ENCODE measurements at places on chromosomes 4 and X.

GRCh38 chr4:106652095-106652494 is 283.5 kb upstream of the GIMD1 start:
- no peak overlapping the region for H3K4me3 ChIP-seq
- DNase-seq, result no peak
- H3K27ac ChIP-seq, result no peak overlapping the region

DNA sequence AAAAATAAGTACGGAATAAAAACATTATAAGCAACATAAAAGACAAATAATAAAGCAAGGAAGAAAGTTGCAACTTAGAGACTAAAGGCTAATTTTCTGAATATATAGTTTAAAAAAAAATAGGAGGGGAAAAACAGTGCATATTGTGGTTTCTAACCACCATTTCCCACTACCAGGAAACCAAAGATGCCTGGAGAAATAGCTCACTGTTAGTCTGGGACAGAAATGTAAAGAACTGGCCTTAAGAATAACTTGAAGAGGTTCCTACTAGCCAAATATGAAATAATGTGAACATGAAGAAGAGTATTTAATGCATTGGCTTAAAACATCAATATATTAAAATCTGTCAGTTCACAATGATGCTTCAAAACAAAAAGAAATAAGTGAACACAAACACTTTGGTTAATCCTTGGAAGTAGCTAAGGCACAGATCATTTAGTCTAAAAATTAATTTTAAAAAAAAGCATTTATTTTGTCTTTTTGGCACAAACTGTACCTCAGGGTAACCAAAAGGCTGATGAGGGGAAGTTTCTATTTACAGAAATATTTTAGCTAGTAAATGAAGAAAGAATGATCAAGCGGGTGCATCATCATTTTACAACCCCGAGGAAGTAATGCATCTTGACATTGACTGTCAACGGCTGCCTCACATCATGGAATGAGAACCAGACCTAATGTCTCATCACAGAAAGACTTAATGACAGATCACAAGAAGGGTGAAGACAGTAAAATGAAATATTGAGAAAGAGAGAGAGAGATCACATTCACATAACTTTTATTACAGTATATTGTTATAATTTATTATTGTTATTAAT is 297.2 kb upstream of the LDB2 start:
- H3K36me3 ChIP-seq, result no peaks in the 10 kb centered on the region
- H3K4me1 ChIP-seq, result no peaks in the 10 kb centered on the region
- no peak for DNase-seq

- H3K36me3 ChIP-seq, result peaks cover 5% of the 10 kb centered on the region
- no peak for DNase-seq
- no peak overlapping the region for H3K4me3 ChIP-seq
- no peak overlapping the region for H3K27ac ChIP-seq
Measured at GRCh38 chrX:46637938-46638337, 64.4 kb downstream of the CHST7 start.

DNA sequence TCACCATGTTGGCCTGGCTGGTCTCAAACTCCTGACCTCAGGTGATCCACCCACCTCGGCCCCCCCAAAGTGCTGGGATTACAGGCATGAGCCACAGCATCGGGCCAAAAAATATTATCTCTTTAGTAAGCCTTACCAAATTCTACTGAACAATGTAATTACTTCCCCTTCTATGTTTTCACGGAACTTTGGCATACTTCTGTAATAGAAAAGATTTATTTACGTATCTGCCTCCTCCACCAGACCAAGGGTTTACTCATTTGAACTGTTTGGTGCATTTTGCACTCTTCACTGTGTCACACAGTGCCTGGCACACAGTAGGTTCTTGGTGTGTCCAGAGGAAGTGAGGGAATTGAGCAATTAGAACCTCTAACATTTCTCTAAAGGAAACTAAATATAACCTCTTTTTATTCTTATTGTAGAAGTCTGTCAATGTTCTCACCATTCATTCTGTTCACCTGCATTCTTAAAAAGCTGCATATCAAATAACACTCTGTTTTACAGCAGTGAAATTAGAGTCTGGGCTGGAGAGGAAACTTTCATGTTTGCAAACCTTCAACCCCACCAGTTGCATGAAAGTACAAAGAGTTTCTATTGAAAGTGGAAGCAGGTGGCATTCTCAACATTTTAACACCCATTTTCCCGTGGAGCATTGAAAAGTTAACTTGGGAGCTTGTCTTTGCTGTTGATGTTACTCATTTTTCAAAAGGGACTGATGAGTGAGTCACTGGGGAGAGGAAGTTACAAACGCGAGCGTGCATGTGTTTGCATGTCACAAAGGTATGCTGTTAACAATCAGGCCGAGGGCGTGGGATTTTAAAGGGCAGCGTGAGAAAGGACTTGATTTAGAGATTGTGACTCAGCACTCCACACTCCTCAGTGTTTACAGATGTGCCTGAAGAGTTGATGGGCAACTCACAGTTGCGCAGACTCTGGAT is 314.1 kb downstream of the STK32B start:
- H3K27ac ChIP-seq, result peak overlapping the region; percentile 100
- peak; percentile 97 for DNase-seq
- H3K36me3 ChIP-seq, result no peaks in the 10 kb centered on the region
- peak overlapping the region; percentile 7 for H3K4me3 ChIP-seq

DNA sequence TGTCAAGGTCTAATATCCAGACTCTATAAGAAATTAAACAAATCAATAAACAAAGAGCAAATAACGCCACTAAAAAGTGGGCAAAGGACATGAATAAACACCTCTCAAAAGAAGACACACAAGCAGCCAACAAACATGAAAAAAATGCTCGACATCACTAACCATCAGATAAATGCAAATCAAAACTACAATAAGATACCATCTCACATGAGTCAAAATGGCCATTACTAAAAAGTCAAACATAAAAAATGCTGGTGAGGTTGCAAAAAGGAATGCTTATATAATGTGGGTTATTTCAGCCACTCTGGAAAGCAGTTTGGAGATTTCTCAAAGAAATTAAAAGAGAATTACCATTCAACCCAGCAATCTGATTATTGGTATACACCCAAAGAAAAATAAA is 481.1 kb downstream of the STPG2 start:
- no peaks in the 10 kb centered on the region for H3K27me3 ChIP-seq
- H3K4me1 ChIP-seq, result peaks cover 16% of the 10 kb centered on the region

GRCh38 chr4:124035364-124036041 is 638.9 kb downstream of the SPRY1 start:
- no peaks in the 10 kb centered on the region for H3K27me3 ChIP-seq
- DNase-seq, result no peak
- H3K27ac ChIP-seq, result no peak overlapping the region
- no peaks in the 10 kb centered on the region for H3K36me3 ChIP-seq

GRCh38 chr4:27318740-27319139 is 458.1 kb downstream of the STIM2 start:
- H3K4me1 ChIP-seq, result peaks cover 5% of the 10 kb centered on the region
- DNase-seq, result peak; percentile 54
- no peaks in the 10 kb centered on the region for H3K27me3 ChIP-seq
- H3K27ac ChIP-seq, result no peak overlapping the region
- no peaks in the 10 kb centered on the region for H3K36me3 ChIP-seq

DNA sequence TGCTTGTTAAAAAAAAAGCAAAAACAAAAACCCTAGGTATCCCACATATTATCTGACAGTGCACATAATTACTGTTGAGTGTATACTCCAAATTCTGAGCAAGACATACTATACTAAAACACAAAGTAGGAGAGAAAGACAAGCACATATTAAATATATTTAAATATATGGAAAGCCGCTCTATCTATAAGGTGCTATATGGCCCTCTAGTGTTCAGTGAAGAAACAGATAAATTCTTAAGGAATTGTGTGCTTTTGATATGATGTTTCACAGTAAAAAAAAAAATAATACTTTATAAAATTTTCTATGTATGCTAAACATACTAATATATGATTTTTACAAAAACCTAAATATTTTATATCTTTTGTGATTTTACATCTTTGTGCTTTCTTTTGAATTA is 137.8 kb downstream of the FBXW7 start:
- no peaks in the 10 kb centered on the region for H3K4me1 ChIP-seq
- H3K4me3 ChIP-seq, result no peak overlapping the region
- H3K27ac ChIP-seq, result no peak overlapping the region
- no peaks in the 10 kb centered on the region for H3K36me3 ChIP-seq
- peak; percentile 48 for DNase-seq

- no peak overlapping the region for H3K4me3 ChIP-seq
- H3K27me3 ChIP-seq, result no peaks in the 10 kb centered on the region
- no peaks in the 10 kb centered on the region for H3K36me3 ChIP-seq
- H3K27ac ChIP-seq, result no peak overlapping the region
Measured at GRCh38 chrX:111110098-111110775, 14.2 kb downstream of the PAK3 start.

DNA sequence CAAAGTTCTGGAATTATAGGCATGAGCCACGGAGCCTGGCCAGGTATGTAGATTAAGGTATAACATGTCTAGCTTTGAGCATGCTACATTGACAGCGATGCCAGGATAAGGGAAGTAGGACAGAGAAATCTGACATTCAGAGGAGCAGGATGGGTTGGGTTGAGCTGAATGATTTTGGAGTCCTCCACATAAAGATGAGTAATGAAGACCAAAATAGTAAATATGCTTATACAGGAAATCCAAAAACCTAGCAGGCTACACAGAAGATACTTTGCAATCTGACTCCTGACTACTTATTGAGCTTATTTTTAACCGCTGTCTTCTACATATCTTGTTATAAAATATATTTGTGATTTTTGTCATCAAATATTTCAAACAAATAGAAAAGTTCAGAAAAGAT is 69.7 kb downstream of the PDGFC start:
- no peak overlapping the region for H3K4me3 ChIP-seq
- no peak overlapping the region for H3K27ac ChIP-seq
- DNase-seq, result peak; percentile 4
- no peaks in the 10 kb centered on the region for H3K27me3 ChIP-seq
- no peaks in the 10 kb centered on the region for H3K36me3 ChIP-seq
- H3K4me1 ChIP-seq, result peaks cover 19% of the 10 kb centered on the region

DNA sequence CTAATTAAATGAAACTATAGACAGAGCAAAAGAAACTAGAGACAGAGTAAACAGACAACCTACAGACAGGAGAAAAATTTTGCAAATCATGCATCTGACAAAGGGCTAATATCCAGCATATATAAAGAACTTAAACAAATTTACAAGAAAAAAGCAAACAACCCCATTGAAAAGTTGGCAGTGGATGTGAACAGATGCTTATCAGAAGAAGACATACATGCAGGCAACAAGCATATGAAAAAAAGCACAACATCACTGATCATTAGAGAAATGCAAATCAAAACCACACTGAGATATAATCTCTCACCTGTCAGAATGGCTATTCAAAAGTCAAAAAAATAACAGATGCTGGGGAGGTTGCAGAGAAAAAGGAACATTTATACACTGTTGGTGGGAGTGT is 14.8 kb downstream of the ZNF280C start:
- no peaks in the 10 kb centered on the region for H3K4me1 ChIP-seq
- no peaks in the 10 kb centered on the region for H3K27me3 ChIP-seq
- no peaks in the 10 kb centered on the region for H3K36me3 ChIP-seq
- DNase-seq, result no peak
- no peak overlapping the region for H3K27ac ChIP-seq
- no peak overlapping the region for H3K4me3 ChIP-seq
